A549 treated with RU486 at 1 μM for 4 hours (cell line): ENCODE measurements at places on chromosomes 3 and 15. TPM values are rescaled to one million over a fixed set of nuclear protein-coding genes. Genes with fewer than 3 reads are reported as not detected.

The ROPN1 gene
- not detected in 5 replicates for total RNA-seq

The CCR8 gene
- total RNA-seq = not detected in 5 replicates

The LACTB gene
- 15.8 to 31.2 TPM (median 29.0 TPM) in 5 replicates for total RNA-seq

The C3orf22 gene
- not detected in 5 replicates for total RNA-seq
